ENCODE measurements at places on chromosomes 12 and 14.

DNA sequence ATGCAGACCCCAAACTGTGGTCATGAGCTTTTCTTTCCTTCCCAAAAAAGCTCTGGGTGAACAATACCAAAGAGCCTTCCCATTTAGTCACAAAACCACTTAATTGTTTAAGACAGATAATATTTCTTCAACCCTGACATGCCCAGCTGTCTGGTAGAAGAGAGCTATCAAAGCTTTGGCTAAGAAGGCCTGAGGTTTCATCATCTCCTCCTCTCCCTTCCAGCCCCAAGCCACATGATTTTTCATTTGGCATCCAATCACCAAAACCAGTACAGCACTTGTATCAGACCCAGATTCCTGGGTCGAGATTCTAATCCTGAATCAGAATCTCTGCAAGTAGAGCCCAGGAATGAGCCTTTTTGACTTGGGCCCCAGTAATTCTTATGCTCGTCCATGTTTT is 199.6 kb upstream of the TMEM260 start:
- DNase-seq = no peak

GRCh38 chr12:112347581-112347982 is 34.6 kb downstream of the HECTD4 start:
- DNase-seq = no peak

DNA sequence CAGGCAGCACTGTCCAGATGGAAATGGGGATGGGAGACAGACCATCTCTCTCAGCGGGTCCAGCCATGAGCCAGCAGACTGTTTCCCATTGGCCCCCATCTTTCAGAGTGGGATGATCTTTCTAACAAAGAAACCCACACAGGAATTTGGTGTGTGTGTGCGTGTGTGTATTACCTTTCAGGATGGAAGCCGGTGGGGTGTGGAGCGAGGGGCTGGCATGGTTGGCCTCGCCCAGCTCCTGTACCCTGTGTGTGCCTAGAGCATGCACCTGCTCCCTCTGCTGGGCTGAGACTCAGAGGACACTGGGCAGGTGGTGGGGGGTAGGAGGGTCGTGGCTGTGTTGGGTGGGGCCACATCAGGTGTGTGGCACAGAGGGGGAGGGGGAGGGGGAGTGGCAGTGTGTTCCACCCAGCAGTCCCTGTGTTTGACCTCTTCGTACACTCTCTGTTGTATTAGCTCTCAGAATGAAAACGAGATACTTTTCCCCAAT is 33.0 kb upstream of the TSPAN9 start:
- DNase-seq = no peak

- DNase-seq = peak; percentile 20
These were observed 19.0 kb upstream of the LTBP2 start for GRCh38 chr14:74630881-74631690.

DNA sequence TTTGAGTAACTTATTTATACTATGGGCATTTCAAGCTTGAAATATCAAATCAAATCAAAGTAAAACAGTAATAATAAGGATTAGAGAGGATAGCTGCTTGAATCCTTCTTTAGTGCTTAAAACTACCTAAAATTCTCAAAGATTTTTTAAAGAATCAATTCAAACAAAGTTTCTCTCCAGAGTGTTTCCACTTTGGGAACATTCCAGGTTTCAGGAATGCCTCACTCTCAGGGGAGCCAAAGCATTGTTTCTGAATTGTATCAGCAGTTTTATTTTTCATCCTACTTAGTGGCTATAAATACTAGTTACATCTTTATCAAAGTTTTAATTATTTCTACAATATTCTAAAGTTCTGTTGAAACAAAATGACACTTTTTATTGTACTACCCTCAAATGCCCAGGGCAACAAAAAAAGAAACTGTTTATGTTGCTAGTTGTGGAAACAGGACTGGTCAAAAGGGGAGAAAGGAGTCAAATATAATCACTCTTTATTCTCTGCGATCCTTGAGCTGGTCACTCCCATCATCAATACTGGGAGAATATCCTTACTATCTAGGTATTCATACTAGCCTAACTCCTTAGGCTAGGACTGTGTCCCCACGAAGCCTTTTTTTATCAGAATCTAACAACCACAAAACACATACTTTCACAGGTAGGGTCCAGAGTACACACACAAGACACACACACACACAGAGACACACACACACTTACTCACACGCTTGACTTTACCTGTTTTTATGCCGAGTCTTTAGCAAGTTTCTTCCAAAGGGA is 598 bp downstream of the RASSF9 start:
- no peak for DNase-seq

- no peak for DNase-seq
These were observed 16.5 kb downstream of the MORN3 start for GRCh38 chr12:121652767-121653497.

DNA sequence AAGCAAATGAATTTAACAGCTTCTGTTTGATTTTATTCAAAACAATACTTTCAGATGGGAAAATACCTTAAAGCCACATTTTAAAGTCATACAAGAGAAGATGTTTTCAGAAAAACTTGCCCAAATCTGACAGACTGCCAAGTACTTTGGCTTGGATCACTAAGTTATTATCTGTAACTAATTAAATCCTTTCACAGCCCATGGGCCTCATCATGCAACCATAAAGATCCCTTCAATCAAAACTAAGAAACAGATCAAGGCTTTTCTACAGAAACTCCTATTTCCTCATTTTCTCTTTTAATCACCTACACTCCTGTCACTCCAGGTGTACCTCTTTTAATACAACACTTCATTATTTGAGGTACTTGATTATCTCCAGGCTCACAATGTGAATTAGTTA is 28.1 kb downstream of the BLTP3B start:
- DNase-seq = no peak

GRCh38 chr12:107404981-107405380 is 280.6 kb upstream of the PWP1 start:
- DNase-seq = peak; percentile 63

- no peak for DNase-seq
These were observed 55.9 kb upstream of the SRSF5 start for GRCh38 chr14:69711065-69711464.

- DNase-seq = peak; percentile 22
These were observed 368.8 kb downstream of the ALG10 start for GRCh38 chr12:34390846-34391700.

GRCh38 chr12:15688838-15689625 is 100.2 kb downstream of the EPS8 start:
- no peak for DNase-seq

DNA sequence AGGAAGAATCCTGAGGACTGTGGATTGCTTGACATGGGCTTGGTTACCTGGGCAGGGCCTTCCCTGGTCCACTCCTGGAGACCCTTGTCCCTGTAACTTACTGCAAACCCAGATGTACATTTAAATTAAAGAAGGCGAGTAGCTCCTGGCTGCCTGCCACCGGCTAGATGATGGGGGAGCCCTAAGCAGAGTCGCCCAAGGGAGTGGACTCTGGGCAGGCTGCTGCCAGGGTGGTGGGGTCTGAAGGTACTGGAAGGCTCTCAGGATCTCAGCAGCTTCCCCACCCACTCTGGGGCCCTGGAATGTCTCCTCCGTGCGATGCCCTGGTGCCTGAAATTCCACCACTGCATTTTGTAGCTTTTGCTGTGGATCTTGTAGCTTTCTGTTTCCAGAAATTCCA is 74.7 kb downstream of the FBXL14 start:
- no peak for DNase-seq

DNA sequence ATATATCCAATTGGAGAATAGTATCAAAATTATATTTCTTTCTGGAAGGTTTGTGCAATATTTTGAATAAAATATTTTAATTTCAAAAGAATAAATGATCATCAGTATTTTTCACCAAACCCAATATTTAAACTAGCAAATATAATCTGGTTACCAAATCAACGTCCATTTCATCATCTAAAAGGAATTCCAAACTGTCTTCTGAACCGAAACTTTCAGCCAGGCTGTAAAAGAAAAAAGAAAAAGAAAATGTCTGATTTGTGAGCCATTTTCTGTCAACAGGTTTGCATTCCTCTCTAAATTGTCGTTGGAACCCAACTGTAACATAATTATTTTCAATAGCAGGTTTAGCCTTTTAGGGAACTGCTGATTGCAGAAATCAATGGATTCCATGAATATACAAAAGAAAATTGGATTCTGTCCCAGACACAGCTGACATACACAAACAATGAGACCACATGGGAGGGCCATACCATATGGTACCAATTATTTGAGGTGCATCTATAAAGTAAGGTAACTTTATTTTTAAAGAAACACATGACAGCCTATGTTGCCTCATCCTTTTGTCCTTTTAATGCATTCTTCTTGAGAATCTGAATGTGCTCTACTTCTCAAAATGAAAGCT is 22.7 kb downstream of the SNRPF start:
- no peak for DNase-seq

DNA sequence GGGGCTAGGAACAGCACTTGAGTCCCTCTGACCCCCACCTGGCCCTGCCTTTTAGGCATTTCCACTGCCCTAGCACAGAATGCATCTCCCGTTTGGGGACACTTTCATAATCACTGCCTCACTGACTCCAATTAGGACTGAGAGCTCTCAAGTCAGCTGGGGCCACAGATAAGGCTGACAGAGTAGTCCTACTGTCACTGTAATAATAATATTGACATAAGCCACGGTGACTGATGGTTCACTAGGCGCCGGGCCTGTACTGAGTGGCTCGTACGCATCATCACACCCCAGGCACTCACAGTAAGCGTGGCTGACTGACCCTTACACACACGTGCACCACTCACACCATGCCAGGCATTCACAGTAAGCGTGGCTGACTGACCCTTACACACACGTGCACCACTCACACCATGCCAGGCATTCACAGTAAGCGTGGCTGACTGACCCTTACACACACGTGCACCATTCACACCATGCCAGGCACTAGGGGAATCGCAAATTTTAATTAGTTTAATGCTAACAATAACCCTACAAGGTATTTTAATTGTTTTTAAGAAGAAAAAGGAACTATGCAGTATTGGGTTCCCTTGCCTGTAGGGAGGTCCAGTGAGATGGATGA is 87.7 kb downstream of the CHGA start:
- no peak for DNase-seq

DNA sequence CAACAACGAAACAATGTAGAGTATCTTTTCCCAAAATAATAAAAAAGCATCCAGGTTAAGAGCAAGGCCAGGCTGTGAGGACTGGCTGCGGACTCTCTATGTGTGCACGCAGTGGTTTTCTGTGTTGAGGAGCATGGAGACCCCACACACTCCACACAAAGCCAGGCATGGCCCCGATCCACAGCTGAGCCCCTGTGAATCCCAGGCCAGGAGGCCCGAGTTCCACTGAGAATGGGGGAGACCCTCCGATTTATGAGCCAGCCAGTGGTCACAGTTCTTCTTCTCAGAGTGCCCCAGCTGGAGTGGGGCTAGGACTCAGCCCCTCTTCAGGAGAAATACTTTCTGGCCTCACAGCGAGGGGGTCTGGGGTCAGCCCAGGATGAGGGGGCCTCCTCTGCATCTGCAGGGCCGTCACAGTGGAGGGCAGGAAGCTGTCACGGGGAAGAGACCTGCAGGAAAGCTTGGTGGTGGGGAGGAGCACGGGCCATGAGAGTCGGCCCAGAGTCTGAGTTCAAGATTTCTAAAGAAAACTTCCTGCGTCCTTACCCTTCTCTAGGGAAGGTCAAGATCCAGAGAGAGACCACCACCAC is 20.1 kb downstream of the NCKAP5L start:
- peak; percentile 58 for DNase-seq

GRCh38 chr14:50040895-50041465 is 75.4 kb downstream of the VCPKMT start:
- DNase-seq = no peak

GRCh38 chr14:33490555-33490954 is 460.3 kb downstream of the EGLN3 start:
- DNase-seq = no peak

DNA sequence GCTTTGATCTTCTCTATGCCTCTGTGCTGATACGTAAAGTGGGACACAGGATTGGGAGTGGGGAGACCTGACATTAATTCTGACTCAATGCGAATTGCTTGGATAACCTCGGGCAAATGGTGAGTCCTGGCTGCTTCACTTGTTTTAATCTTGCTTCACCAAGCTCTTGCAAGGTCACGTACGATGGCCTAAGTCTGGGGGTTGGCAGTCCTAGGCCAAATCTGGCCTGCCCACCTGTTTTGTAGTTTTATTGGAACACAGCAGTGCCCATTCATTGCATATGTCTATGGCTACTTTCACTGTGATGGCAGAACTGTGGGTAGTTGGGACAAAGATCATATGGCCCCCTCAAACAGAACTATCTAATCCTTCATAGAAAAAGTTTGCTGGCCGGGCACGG is 13.4 kb downstream of the CLSTN3 start:
- DNase-seq = peak; percentile 58

DNA sequence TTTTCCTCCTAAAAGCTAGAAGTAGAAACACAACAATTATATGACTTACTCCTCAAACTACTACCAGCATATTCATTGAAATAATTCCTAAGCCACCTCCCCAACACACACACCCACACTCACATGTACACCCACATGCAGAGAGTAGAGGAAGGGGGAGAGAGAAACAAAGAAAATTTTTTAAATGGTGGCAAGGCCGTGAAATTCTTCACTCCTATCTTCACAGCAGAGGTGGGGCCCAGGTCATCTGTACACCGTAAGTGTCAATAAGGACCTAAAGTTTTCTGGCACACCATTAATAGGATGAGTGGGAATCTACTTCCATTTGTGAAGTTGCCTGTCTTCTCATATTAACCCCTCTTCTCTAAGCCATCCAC is 73.9 kb upstream of the EGLN3 start:
- DNase-seq = no peak

DNA sequence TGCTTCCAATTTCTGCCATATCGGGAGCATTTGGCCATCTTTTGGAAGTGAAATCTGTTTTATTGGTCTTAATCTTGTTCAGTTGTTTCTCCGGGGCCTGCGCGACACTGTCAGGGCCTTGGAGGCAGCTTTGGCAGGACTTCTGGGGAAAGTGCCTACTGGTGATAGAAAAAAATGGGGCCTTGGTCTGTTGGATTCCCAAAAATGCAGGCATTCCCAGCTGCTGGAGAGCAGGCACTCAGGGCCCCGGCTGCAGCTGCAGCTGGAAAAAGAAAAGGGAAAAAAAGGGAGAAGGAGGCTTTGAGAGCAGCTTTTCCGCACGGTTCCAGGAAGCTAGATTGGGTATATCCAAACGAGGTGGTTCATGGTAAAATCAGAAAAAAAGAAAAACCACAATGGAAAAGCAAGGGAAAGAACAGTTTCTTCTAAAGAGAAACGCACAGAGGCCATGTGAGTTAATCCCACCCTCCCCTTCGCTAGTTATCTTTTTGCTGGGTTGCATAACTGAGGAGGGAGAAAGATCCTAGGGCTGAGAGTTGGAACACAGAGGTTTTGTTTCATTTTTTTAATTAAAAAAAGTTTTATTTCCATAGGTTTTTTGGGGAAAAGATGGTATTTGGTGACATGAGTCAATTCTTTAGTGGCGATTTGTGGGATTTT is 134.7 kb upstream of the RFLNA start:
- DNase-seq = no peak

DNA sequence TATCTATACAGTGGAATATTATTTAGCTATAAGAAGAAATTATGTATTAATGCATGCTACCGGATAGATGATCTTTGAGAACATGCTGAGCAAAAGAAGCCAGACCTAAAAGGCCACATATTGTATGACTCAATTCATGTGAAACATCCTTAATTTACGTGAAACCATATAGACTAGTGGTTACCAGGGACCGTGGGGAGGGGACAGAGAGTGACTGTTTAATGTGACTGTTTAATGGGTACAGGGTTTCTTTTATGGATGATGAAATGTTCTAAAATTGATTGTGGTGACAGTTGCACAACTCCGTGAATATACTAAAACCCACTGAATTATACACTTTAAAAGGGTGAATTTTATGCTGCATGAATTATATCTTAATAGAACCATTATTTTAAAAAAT is 8.5 kb upstream of the BCL7A start:
- DNase-seq = no peak

- no peak for DNase-seq
These were observed 32.5 kb upstream of the ISM2 start for GRCh38 chr14:77531071-77531470.
